Progenitor cell of endocrine pancreas (in vitro differentiated cells): ENCODE measurements at places on chromosomes 3 and 15.

GRCh38 chr3:12948371-12948770 lies 107.0 kb upstream of the RPL32 start:
- no peak for DNase-seq

DNA sequence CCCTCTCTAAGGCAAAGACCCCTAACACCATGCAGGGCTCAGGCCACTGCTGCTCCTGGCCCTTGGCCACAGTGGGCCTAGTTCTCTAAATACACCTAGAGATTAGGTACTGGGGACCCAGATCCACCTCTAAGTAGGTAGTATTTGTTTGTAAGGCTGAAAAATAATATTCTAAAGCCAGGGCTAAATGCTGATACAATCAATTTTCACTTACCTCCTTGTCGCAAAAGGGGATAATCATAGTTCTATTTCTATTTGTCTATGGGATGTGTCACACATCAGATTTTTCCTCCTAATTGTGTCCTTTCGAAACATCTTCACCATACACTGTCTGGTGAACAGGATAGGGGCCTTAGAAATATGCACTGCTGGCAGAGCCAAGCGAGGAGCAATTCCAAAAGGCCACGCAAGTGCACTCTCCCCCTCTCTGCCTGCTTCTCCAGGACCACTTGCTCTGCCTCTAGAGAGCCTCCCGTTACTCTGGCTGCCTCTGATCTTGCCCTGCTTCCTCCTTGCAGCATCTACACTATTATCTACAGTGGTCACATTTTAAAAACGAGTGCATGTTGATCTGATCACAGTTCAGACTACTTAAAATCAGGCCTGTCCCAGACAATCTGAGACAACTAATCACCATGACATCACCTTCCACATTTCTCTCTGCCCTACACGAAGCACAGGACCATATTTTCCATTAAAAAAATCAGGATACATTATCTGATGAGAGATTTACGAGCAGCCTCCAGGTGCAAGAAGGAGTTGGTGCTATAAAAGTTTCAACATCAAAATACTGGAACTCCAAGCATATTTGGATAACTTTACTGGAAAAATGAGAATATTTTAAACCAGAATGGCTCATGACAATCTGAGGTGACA lies 115.4 kb downstream of the MYLK start:
- no peak for DNase-seq

DNA sequence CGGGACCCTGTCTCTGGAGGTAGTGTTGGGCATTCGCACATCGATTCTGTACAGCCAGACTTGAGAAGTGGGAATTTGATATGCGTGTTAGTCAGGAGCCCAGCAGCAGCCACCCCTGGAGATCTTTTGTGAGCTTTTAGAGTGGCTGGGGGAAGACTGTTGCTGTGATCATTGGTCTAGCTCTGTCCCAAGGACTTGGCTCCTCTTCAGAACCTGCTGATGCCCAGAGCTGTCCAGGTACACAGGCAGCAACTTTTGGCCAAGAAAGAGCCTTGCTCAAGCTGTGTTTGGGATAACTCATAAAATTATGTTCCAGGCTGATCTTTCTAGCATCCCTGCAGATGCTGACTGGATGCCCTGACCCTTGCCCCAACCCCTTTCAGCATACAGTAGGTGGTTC lies 29.3 kb downstream of the LIMD1 start:
- DNase-seq: no peak

DNA sequence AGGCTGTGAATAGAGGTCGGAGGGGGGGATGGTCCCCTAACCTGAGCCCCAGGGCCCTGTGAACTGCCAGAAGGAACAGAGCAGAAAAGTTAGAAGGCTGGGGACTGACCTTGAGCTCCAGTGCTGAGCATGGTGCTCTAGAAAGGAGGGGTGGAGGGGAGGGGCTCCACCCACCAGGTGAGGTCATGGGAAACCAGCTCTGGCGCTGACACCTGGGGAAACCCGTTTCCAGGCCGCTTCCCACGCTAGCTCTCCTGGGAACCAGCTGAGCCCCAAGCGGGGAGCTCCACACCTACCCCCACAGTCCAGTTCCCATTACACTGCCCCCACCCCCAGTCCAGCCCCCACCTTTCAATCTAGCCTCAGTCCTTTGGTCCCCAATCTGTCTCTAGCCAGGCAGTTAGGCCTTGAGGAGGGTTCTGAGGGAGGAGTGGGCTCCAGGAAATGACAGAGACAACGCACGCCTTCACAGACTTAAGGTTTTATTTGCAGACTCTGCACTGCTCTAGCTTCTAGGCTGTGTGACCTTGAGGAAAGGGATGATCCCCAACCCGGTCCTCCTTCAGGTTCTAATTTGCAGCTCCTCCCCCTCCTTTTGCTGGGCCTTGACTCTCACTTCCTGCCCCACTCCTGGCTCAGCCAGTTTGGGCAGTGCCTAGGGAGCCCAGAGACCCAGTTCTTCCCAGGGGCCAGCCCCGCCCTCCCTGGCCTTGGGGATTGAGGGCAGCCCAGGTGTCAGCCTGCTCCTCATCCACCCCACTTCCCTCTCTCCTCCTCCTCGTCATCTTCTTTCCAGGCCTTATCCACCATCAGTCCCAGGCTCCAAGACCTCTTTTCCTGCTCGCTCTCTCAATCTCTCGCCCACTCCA lies 2.1 kb downstream of the RHOV start:
- DNase-seq: peak; percentile 59

GRCh38 chr3:41900265-41900664 lies 61.6 kb downstream of the ULK4 start:
- DNase-seq: no peak

DNA sequence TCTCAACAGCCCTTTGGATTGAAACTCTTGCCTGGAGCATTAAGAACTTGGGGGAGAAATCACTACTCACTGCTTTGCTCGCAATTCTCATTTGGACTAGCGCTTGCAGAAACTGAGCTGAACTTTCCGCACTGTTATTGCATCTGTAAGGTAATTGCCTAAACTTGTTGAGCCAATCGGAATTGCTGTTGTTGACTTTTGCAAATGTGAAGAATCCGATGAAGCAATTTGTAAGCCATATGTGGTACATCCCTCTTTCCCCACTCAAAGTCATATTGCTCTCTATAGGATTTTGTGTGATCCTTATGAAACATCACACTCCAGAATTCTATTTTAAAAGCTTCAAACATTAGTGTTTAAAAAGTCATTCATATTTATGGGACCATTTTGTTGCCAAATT lies 191.7 kb upstream of the GBE1 start:
- no peak for DNase-seq

GRCh38 chr3:86771741-86772512 lies 219.0 kb downstream of the VGLL3 start:
- DNase-seq: no peak

DNA sequence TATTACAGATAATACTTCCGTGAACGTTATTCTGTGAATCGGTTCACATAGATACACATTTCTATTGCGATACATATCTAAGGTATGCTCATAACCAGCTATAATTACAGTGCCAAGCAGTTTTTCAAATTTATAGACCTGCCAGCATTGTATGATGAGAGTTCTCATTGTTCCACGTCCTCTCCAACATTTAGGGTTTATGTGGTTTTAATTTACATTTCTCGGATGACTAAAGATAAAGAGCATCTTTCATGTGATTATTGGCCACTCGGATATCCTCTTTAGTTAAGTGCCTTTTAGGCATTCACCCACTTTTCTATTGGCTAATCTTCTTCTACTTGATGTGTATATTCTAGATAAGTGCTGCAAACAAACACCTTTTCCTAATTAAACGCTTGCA lies 134.7 kb upstream of the CCDC54 start:
- no peak for DNase-seq

DNA sequence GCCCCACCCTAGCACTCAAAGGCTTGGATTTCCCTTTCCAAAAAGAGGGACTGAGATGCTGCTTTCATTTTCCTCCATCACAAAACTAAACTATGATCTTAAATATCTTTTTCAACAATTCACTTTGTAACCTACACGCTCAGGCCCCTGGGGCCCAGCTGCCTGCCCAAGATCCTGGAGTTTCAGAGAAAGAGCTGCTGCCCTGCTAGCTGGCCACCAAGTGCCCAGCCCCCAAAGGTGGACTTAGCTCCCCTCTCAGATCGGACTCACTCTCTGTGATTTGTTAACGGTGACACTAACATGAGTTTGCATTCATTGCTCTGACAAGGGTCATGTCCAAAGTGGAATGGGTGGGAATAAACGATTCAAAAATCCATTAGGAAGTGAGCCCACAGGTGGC lies 119.6 kb upstream of the SMAD3 start:
- no peak for DNase-seq

GRCh38 chr3:72938471-72939265 lies 50.8 kb downstream of the GXYLT2 start:
- no peak for DNase-seq

DNA sequence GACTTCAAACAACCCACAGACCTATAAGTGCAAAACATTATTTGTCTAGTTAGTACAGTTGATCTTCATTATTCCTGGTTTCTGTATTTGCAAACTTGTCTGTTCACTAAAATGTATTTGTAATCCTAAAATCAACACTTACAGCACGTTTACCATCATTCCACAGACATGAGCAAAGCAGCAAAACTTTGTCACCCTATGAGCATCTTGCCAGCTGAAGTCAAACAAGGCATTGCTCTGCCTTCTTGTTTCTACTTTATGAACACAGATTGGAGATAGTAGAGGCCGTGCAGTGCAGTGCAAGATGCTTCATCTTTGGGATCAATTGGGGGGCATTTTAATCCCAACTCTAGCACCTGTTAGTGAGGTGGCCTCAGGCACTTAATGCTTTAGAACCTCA lies 202.1 kb downstream of the NLGN1 start:
- no peak for DNase-seq

- peak; percentile 94 for DNase-seq
Observed at GRCh38 chr3:57692396-57693147, at the start of gene DENND6A. Gene DENND6A (minus strand): TSS chr3:57693077. CDS start chr3:57693018, 59 bp downstream.

DNA sequence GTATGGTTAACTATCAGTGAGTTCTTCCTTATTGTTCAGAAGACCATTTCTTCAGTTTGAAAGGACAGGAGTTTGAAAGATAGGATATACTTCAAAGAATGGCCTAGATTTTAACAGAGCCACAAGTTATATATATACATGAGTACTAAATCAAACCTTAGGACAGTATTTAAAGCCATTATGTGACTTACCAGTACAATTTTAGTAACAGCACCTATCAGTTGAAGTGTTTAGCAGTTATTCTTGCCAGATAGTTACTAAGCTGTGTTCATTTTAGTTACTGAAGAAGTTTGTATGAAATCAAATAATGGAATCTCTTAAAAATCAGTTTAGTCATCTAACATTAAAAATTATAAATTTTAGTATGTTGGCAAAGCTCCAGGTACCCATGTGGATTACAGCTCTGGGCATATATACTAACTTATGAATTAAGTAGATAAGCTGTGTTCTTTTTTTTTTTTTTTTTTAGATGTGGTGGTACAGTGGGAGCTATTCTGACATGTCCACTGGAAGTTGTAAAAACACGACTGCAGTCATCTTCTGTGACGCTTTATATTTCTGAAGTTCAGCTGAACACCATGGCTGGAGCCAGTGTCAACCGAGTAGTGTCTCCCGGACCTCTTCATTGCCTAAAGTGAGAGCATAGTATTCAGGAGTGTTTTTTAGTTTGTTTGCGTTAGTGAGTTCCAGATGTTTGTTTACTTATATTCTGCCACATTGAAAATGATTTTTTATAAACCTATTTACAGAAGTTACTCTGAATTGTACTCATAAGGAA lies 14.6 kb downstream of the SLC25A36 start:
- DNase-seq: no peak

DNA sequence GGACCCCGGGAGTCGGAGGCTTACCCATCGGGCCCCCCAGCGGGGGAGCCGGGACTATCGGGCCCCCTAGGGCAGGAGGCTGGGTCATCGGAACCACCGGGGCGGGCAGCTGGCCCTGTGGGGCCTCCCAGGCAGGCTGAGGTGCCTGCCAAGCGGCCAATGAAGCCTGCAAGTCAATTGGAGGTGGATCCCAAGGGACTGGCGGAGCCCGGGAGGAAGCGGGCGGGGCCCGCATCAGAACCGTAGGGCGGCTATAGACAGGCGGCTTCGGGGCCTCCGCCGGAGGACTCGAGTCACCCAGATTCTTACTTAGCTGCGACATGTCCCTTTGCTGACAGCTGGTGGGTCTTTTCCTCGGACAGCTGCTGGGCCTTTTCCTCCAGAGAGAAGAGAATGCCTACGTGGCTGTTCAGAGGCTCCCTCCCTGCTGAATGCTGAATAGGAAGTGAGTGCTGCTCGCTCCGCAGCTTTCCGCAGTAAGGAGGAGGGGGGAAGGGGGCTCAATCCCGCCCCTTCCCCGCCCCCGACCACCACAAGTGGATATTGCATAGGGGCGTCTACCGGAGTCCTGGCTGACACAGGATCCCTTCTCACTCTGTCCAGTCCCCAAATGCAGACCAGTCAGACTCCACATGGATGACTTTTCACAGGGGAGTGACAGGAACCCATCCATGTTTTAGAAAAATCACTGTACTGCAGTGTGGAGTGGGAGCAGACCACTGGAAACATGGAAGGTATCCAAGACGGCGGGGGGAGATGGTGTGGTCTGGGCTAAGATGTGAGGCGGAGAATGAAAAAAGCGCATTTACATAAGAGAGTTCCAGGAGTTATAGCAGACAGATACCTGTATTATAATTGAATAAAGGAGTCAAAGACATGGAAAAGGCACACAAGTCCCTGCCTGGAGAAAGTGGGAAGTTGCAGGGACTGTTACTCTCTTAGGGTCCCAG lies at the start of gene MAGEL2:
Gene MAGEL2 (minus strand): TSS at position 447 of the 950 bp plus-strand sequence. CDS start 125 bp downstream, at position 322.
- DNase-seq: no peak

- no peak for DNase-seq
Observed at GRCh38 chr3:70775257-70775656, 462.8 kb upstream of the MDFIC2 start.

- no peak for DNase-seq
Observed at GRCh38 chr15:59611276-59612260, at the start of gene GCNT3. Gene GCNT3 (plus strand): TSS chr15:59611783. CDS start chr15:59618239, 6,456 bp downstream.

- DNase-seq: no peak
Observed at GRCh38 chr15:84812842-84813241, 4.3 kb upstream of the ALPK3 start.

- DNase-seq: no peak
Observed at GRCh38 chr15:62089616-62090015, 22.8 kb downstream of the C2CD4A start.

GRCh38 chr3:140553591-140553990 lies 124.3 kb upstream of the TRIM42 start:
- no peak for DNase-seq

GRCh38 chr3:159872374-159873109 lies 116.1 kb upstream of the IL12A start:
- DNase-seq: no peak

GRCh38 chr15:66226736-66227135 lies 26.8 kb downstream of the MEGF11 start:
- DNase-seq: no peak

- DNase-seq: no peak
Observed at GRCh38 chr3:106206146-106206545, 337.3 kb upstream of the CBLB start.
